Heart right ventricle (tissue), 16 donors: ENCODE measurements at places on chromosomes 4 and X. TPM values are rescaled to one million over a fixed set of nuclear protein-coding genes. Genes with fewer than 3 reads are reported as not detected.
A peak's percentile ranks its signal among the peaks of the same experiment; 100 is the strongest.

DNA sequence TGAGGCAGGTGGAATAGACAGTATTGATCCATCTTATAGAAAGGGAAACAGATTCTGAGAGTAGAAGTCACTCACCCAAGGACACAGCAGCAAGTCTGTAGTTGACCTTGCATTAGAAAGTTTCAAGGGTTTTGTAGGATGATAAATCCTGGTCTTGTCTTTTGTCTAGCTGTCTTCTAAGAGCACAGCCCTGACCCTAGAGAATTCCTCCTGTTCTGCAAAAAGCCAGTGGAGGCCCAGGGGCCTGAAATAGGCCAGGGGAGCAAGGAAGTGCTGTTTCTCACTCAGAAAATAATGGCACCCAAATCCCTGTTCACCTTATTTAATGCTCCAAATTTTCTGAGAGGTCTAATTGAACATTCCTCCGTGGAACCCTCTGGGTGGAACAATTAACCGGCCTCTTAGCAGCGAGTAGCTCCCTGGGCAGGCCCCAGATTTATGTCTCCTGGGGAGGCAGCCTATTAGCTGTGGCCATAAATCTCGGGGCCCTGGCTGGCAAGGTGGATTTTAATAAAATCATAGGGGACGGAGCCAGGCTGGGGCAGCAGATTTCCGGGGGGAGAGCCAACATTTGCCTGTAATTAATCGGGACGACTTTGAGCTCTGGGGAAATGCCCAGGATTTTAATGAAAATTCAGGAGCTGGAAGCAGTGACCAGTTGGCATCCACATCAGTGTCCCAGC is 49.2 kb upstream of the MSX1 start:
- no peak for DNase-seq

DNA sequence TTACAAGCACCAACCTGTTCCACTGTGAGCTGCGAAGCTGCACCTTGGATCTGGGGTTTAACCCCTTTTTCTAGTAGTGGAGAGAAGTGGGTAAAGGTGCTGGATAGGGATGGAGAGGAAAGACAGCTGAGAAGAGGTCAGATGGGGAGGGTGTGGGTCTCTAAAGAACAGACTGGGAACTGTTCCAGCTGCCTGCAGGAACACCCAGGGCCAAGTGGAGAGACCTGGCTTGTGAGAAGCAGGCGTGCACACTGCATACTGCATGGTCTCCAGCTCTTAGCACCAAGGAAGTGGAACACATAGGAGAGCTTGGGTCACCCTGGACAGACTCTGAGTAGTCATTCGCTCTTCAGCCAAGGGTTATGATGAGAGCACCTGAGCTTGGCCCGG is 16.1 kb downstream of the BCOR start:
- no peak for DNase-seq

The GPR34 gene
- 9.4 TPM for total RNA-seq

DNA sequence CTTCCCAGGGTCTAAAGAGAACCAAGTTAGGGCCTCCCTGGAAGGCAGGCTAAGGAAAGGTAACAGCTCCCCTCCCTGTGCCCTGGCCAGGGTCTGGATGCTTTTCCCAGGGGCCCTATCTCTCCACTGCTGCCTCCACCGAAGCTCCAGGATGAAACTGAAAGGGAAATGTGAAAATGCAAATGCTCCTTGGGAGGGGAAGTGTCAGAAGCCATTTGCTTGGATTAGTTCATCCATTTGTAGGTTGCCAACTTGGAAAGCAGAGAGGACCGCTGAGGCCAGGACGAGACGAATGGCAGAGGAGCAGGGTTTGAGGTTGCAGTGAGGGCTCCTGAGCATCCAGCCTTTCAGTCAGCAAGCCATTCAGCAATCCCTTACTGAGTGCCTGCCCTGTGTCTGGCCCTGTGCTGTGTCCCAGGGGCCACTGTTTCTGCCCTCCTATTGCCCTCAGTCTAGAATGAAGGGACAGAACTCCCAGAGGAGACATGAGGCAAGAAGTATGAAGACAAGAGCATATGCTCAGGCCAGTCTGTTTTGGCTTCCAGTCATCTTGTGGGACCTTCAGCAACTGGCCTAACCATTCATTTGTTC is 45.9 kb upstream of the PGRMC1 start:
- DNase-seq, result peak; percentile 12

DNA sequence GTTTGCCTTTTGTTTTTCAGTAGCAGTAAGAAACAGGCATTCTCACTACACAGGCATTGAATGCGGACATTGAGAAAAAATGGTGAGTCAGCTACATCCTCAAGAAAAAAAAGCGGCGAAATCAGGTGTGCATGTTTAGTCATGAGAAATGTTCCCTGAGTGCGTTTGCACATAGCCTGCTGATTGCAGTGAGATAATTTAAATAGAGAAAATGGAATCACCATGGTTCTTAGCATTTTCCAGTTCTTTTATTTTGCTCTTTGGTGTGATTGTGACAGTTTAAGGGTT is 54.1 kb upstream of the CLDN34 start:
- DNase-seq, result no peak

DNA sequence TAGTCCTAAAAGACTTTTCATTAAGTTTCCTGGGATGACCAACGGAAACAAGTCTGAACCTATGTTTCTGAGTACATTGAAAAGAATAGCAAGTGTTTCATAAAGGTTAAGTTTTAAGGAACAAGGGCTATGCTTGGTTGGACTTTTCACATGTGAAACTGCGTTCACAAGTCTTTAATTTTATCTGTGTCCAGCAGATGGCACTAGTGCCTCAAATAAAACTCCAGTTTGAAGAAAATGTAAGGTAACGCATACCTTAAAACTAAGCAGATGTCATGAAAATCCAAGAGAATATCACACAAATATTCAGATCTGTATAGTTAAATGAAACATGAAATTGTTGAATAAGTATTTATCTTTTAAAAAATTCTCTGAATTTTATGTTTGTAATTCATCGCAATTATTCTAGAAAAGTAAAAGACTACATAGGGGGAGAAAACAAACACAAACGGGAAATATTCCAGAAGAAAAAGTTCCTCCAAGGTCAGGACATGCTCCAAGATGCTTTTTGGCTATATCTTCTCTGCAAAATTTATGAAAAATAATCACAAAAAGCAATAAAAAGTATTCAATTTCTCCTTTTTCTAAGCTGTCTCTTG is 89.6 kb upstream of the MAD2L1 start:
- DNase-seq, result no peak

The PCSK1N gene
- 0.78 TPM for total RNA-seq

DNA sequence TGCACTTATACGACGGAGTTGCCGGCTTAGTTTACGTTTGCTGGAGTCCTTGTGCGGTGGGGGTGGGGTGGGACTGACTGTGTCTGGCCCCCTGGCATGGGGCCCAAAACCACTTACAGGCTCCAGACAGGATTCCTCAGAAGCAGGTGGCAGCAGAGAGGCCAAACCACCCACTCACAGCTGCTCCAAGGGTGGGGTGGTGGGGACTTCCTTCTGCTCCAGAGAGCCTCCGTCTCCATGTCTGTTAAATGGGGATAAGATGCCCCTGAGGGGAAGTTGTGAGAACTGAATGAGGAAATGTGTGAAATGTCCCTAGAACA is 36.7 kb downstream of the PSAPL1 start:
- DNase-seq, result peak; percentile 52

The MAP7D2 gene
- 0.82 TPM for total RNA-seq

DNA sequence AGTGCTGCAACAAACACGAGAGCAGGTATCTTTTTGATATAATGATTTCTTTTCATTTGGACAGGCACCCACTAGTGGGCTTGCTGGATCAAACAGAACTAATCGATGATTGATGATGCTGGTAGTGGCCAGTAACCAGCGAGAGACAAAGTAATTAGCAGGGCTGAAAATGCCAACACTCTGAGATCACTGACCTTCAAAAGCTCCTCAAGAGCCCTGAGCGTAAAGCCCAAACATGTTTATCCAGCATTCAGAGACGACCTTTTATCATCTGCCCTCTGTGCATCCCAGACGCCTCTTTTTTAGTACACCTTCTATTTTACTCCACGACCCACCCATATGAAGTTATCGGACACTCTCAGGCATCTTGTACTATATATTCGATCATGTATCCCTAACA is 186.2 kb downstream of the PRDM5 start:
- no peak for DNase-seq

GRCh38 chr4:37522996-37523395 is 163.2 kb downstream of the RELL1 start:
- no peak for DNase-seq

The THOC2 gene
- total RNA-seq, result 18.5 TPM

The SLC6A8 gene
- total RNA-seq, result 167 TPM

- DNase-seq, result no peak
Measured at GRCh38 chr4:64146030-64146429, 263.2 kb downstream of the TECRL start.

GRCh38 chrX:135484641-135485289 is 35.7 kb upstream of the INTS6L start:
- no peak for DNase-seq

The TEC gene
- total RNA-seq, result 3.1 TPM

The PPP1R2C gene
- not detected for total RNA-seq

GRCh38 chr4:56871371-56871866 is 36.3 kb upstream of the REST start:
- no peak for DNase-seq

GRCh38 chrX:103624111-103624510 is 4.7 kb upstream of the TCEAL1 start:
- no peak for DNase-seq

DNA sequence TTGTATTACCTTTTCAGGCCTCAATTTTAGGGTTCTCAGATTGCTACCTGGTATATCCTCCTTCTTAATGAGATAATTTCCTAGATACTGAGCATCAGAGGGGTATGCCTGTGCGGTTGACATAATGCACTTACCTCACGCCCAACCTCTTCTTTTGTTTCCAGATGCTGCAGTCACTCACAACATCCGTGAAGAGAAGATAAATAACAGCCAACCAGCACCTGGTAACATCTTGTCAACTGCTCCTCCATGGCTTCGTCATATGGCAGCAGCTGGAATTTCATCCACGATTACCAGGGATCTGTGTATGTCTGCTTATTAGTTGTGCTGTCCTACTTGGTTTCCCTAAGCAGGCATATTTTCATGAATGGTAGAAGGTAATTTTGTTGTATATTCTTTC is 16.7 kb downstream of the SAGE1 start:
- no peak for DNase-seq

The TBX22 gene
- total RNA-seq, result not detected

GRCh38 chr4:66629927-66630326 is 915.4 kb downstream of the CENPC start:
- no peak for DNase-seq

The DBET gene
- not detected for total RNA-seq

The APOOL gene
- total RNA-seq, result 54.4 TPM

The TRIM60 gene
- total RNA-seq, result not detected

The NIPAL1 gene
- 1.4 TPM for total RNA-seq

- DNase-seq, result no peak
Measured at GRCh38 chrX:139106069-139106468, 394.6 kb upstream of the FGF13 start.

- no peak for DNase-seq
Measured at GRCh38 chr4:88219099-88219498, 60.7 kb upstream of the ABCG2 start.

DNA sequence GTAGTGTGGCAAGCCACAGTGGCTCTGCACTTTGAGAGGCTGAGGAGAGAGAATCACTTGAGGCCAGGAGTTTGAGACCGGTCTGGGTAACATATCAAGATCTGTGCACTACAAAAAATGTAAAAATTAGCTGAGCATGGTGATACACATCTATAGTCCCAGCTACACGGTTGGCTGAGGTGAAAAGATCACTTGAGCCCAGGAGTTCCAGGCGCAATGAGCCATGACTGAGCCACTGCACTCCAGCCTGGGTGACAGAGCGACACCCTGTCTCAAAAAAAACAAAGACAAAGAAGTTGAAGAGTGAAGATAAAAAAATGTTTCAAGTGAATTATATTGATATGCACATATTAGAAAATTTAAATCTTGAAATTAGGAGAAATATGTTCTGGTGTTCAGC is 46.3 kb downstream of the SULT1B1 start:
- no peak for DNase-seq

DNA sequence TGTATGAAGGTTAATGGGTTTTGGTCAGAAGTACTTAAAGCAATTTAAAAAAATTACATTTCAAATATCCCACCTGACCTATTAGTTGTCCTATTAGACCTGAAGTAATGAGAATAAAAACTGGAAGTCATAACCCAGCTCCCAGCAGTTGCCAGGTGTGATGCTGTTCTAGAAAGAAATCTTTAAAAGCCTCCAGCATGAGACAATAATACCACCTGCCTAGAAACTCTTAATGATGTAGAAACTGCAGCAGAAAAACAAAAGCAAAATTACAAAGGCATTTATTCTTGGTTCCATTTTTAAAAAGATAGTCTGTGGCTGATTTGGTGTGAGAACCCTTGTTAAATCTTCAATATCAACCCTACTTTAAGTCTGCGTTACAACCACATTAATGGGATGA is 1137.7 kb upstream of the TENM3 start:
- no peak for DNase-seq

GRCh38 chrX:20743046-20743445 is 476.3 kb upstream of the RPS6KA3 start:
- no peak for DNase-seq

- DNase-seq, result no peak
Measured at GRCh38 chr4:95693594-95693993, 144.8 kb upstream of the UNC5C start.

- no peak for DNase-seq
Measured at GRCh38 chrX:87338510-87338909, 179.1 kb upstream of the KLHL4 start.

DNA sequence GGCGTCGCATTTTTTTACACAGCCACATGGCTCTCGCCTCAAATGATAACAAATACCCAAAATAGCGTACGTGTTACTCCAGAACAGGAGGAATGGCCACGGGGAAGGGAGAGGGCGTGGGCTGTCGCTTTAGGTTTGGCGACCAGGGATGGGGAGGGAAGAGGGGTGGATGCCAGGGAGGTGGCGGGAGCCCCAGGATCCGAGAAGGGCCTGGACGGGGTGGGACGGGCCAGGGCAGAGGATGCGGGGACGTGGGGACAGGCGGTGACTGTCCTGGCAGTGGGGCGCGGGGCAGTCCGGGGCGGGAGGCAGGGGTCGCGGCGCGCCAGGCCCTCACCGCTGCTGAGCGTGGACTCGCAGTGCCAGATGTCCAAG is 631 bp downstream of the TMEM47 start:
- no peak for DNase-seq

The ITM2A gene
- 76.9 TPM for total RNA-seq

DNA sequence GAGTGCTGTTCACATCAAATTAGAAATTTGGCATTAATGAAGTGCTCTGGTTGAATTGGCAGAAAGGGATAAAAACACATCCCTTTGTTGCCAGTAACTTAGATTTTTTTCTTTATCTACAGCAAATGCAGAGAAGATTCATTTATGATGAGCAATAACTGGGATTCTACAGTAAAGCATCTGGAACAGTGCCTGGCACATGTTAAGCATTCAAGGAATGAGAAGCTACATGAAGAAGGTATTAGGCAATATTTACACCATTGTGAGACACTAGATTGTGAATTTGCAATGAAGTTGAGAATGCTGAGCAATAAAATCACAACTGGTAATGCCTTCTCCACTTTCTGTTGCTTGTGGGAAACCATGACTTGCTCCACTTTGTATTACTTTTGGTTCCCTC is 33.5 kb downstream of the PCDH19 start:
- DNase-seq, result no peak
